GM12878 (cell line): ENCODE measurements at places on chromosomes 13 and 19. TPM values are rescaled to one million over a fixed set of nuclear protein-coding genes. Genes with fewer than 3 reads are reported as not detected.

The HCST gene
- 28.6 and 30.7 TPM in 2 replicates for total RNA-seq

The ZNF554 gene
- total RNA-seq = 1.7 TPM in 2 replicates

The FARP1 gene
- 1.5 and 2.2 TPM in 2 replicates for total RNA-seq

The COLGALT1 gene
- 40.5 and 44.7 TPM in 2 replicates for total RNA-seq

The LILRB1 gene
- total RNA-seq = 61.5 and 70.5 TPM in 2 replicates

The LIM2 gene
- total RNA-seq = not detected in 2 replicates

The C19orf85 gene
- total RNA-seq = not detected in 2 replicates

The NCAN gene
- 0.10 and 0.16 TPM in 2 replicates for total RNA-seq

The WDR62 gene
- 18.1 and 20.1 TPM in 2 replicates for total RNA-seq

The MATK gene
- 1.6 and 1.8 TPM in 2 replicates for total RNA-seq

The FREM2 gene
- 0.08 and 0.13 TPM in 2 replicates for total RNA-seq

The CGB7 gene
- not detected in 2 replicates for total RNA-seq

The EID2 gene
- total RNA-seq = 9.6 and 9.7 TPM in 2 replicates

The CACNG7 gene
- not detected in 2 replicates for total RNA-seq

The TDRD12 gene
- not detected in 2 replicates for total RNA-seq

The ZNF587B gene
- 22.5 and 24.7 TPM in 2 replicates for total RNA-seq

The LRRC8E gene
- total RNA-seq = 0.16 TPM in 1 of 2 replicates, not detected in the other

The TEX26 gene
- total RNA-seq = not detected in 2 replicates

The ZNF91 gene
- total RNA-seq = 17.3 and 19.9 TPM in 2 replicates
